ENCODE measurements at places on chromosomes 5 and 9.

GRCh38 chr9:2024888-2025782, 10.0 kb downstream of the SMARCA2 start:
- DNase-seq = no peak

- no peak for DNase-seq
Measured at GRCh38 chr9:626596-626995, 214.9 kb upstream of the DMRT1 start.

DNA sequence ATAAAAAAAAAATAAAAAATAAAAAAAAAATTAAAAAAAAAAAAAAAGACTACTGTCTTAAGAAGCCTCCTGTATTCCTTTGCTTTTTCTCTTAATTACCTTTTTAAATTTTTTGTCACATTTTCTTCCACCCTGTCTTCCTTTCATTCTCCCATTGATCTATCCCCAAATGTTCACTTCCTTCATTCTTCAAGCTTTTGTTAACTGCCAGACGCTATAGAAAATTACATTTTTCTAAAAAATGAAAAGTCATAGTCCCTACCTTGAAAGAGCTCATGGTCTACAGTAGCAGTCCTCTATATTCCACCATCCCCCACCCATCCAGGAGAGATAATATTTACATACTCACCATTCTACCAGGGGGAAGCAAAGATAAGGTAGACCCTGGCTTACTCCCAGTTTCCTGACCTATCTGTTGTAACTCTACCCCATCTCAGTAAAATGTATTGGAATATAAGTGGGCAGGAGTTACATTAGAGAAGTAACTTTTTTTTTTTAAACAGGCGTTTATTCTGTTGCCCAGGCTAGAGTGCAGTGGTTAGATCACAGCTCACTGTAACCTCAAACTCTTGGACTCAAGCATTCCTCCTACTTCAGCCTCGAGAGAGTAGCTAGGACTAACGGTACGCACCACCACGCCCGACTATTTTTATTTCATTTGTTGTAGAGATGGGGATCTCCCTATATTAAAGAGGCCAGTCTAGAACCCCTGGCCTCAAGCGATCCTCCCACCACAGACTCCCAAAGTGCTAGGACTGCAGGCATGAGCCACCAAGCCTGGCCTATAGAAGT, 3.8 kb upstream of the PRKAA1 start:
- no peak for DNase-seq

DNA sequence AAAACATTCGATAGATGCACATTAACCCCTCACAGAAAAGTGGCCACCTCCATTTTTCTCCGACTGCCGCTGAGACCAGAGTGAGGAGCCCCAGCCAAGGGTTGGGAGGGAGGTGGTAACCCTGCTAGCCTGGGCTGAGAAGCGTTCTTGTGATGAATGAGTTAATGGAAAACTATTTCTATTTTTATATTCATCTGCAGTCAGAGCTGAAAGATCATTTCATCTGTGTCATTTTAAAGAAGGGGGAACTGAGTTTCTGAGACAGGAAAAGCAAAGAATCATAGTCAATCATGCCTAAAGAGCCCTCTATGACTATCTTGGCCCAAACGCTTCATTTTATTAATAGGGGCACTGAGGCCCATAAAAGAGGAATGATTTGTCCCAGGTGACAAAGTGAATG, 229.5 kb downstream of the PAPPA start:
- no peak for DNase-seq

- no peak for DNase-seq
Measured at GRCh38 chr5:43210570-43210969, 18.5 kb downstream of the NIM1K start.

Measured in stimulated activated CD4-positive, alpha-beta T cell treated with anti-CD3 and anti-CD28 coated beads, Interleukin-2, amount 100 ng/mL, for 24 hours (primary cell).